ENCODE measurements at places on chromosomes 7 and 10.

DNA sequence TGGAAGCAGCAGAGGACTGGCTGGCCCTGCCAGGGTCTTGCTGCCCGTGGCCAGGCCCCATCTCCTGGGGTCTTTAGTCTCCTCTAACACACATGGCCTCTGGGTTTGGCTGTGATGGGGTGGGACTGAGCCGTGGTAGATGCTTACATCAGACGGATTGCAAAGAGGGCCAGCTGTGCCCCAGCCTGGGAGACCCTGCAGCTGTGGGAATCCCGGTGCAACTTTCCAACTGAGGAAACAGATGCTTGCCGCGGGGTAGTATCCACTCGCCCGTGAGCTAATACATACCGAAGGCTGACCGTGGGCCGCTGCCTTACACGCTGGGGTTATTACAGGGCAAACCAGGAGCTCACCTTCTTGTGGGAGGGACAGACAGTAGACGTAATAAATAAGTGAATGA, 24.1 kb upstream of the SH2B2 start:
- DNase-seq, result no peak

GRCh38 chr10:46524472-46525176, 31.8 kb downstream of the GPRIN2 start:
- DNase-seq, result no peak

DNA sequence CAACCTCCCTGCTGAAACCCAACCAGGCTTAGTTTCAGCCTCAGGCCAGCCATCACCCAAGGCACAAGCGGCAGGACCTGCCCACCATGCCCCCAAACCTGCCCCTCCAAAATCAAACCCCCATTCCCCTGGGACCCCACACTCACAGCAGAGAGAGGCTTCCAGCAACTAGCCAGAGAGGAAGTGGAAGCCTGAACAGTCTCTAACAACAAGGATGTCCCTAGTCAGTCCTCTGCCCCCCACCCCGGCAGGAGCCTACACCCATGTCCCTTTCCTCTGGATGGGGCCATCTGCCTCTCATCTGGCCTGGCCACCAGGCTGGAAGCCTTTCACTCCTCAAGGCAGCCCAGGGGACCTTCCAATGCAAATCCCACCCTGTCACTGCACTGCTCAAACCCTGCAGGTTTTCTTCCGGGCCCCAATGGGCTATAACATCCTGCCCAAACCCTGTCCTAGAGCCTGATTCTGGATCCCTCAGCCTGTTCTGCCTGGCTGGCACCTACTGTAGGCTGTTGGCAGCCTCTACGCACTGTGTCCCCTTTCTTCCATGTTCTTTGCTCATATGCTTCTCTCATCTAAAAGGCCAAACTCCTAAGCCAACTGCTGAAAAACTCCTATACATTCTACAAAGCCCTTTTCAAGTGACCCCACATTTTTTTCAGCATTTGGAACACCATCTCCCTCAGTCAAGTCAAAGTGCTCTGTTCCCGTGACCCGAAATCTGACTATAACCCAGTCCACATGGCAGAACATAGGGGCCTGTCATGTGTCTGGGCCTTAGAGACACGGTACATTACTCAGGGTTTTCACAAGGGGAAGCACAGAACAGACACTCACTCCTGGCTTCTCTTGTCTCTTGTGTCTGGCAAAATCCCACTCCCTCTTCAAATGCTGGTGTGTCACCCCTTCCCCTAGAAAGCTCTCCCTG, 253.3 kb downstream of the TNS3 start:
- no peak for DNase-seq

DNA sequence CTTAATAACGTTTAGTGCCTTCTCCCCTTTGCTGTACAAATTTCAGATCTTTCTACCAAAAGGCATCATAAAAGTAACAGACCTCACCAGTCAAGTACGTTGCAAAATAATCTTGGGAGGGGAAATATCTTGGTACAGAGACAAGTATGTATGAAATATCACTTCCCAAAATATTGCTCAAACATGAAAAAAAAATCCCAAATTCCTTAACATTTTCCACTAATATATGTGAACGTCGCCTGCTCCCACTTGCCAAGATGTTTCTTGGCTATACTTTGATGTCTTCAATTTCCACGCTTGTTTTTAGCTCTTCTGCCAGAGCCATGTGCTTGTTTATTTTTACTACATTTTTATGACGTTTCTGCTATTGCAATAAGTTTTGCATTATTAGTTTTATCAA, 223.5 kb downstream of the PLXNA4 start:
- no peak for DNase-seq

DNA sequence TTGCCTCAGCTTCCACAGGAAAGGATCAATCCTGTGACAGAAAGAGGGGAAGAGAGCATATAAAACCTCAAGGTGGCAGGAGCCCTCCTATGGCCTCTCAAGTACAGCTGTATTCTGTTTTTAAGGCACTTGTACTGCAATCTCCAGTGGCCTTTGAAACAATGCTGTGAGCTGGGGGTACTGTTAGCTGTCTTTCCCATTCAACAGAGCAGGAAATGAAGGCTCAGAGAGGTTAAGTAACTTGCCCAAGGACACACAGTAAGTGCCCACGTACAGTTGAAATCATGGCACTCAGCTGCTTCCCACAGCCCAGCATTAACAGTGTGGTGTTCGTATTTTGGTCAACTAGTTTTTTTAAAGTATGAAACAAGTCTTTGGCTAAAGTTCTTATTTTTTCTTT, 34.0 kb downstream of the DUSP5 start:
- DNase-seq, result no peak

Measured in stimulated activated CD8-positive, alpha-beta memory T cell treated with anti-CD3 and anti-CD28 coated beads, Interleukin-2, amount 100 ng/mL, for 1 hour (primary cell).